Fibroblast of the aortic adventitia (primary cell): ENCODE measurements at places on chromosomes 7 and 10. TPM values are rescaled to one million over a fixed set of nuclear protein-coding genes. Genes with fewer than 3 reads are reported as not detected.

CRCP gene
- total RNA-seq, result 36.1 and 46.8 TPM in 2 replicates

C10orf143 gene
- total RNA-seq, result 0.49 and 2.0 TPM in 2 replicates

TAS2R3 gene
- 1.2 and 2.5 TPM in 2 replicates for total RNA-seq

PLEKHA8 gene
- total RNA-seq, result 10.6 and 15.5 TPM in 2 replicates

IL6 gene
- 3.8 and 10.2 TPM in 2 replicates for total RNA-seq

INA gene
- 0.33 and 0.90 TPM in 2 replicates for total RNA-seq

SUFU gene
- 3.3 and 4.8 TPM in 2 replicates for total RNA-seq

APBB1IP gene
- total RNA-seq, result 2.9 and 5.9 TPM in 2 replicates
